PC-3 (cell line): ENCODE measurements at places on chromosomes 1 and 21. TPM values are rescaled to one million over a fixed set of nuclear protein-coding genes. Genes with fewer than 3 reads are reported as not detected.

Gene ANKRD13C
- total RNA-seq, result 38.0 and 41.5 TPM in 2 replicates

Gene CLDN19
- total RNA-seq, result 0.17 TPM in 1 of 2 replicates, not detected in the other

Gene BRDT
- total RNA-seq, result not detected in 2 replicates

Gene SLC5A9
- not detected in 2 replicates for total RNA-seq

Gene LAMB3
- total RNA-seq, result 473 and 650 TPM in 2 replicates

Gene SLC9C2
- not detected in 2 replicates for total RNA-seq

Gene ATF3
- 275 and 335 TPM in 2 replicates for total RNA-seq

Gene IL20
- not detected in 2 replicates for total RNA-seq

Gene BATF3
- total RNA-seq, result 4.3 and 5.5 TPM in 2 replicates

Gene DNAJC6
- 3.0 and 7.3 TPM in 2 replicates for total RNA-seq

Gene ZNF683
- total RNA-seq, result not detected in 2 replicates

DNA sequence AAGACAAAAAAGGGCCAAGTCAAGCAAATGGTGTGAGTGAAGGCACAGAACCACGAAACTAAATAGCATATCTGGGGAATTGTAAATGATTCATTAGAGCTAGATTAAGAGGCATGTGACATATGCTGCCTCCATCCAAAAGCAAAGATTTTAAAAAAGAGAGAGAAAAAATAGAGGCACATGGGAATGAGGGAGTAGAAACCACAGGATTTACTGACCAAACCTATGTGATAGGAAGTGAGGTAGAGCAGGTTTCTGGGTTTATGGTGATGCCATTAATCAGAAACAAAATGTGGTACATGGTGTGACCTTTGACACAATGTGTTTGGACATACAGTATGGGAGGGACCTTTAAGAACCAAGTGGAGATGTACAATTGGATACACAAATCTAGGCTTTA, 13.6 kb downstream of the C1orf52 start:
- no peak overlapping the region for H3K4me3 ChIP-seq
- no peaks in the 10 kb centered on the region for H3K27me3 ChIP-seq
- H3K4me1 ChIP-seq, result peaks cover 17% of the 10 kb centered on the region
- peaks cover 11% of the 10 kb centered on the region for H3K36me3 ChIP-seq
- no peak for DNase-seq

DNA sequence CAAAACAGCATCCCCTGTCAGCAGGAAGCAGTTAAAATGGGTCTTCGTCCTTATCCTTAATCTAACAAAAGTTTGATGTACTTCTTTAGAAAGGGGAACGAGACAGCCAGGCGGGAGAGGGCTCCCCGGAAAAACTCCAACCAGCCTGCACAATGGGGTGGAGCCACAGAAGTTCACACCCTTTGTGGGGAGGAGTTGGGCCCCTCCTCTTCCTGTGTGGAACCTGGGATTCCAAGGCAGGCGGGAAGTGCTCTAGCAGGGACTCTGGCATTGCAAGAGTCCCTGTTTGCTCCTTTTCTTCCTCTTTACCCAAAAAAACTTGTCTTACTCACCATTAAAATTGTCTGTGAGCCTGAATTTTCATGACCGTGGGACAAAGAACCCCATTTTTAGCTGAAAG, 47.7 kb downstream of the FCRL5 start:
- H3K4me3 ChIP-seq, result no peak overlapping the region
- H3K27me3 ChIP-seq, result peaks cover 39% of the 10 kb centered on the region
- no peak overlapping the region for H3K27ac ChIP-seq
- no peaks in the 10 kb centered on the region for H3K36me3 ChIP-seq
- no peak for DNase-seq

DNA sequence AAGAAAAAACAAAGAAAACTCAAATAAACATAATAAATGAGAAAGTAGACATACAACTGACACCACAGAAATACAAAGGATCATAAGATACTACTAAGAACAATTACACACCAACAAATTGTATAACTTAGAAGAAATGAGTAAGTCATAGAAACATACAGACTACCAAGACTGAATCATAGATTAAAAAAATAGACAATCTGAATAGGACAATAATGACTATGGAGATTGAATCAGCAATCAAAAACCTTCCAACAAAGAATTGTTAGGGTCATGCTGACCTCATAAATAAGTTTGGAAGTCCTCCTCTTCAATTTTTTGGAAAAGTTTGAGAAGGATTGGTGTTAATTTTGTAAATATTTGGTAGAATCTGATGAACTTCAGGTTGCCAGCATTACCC, 159.0 kb downstream of the PTBP2 start:
- H3K27me3 ChIP-seq, result no peaks in the 10 kb centered on the region
- DNase-seq, result no peak
- H3K36me3 ChIP-seq, result no peaks in the 10 kb centered on the region
- H3K27ac ChIP-seq, result no peak overlapping the region

GRCh38 chr1:226496453-226497015, 52.0 kb upstream of the STUM start:
- no peak overlapping the region for H3K4me3 ChIP-seq
- no peaks in the 10 kb centered on the region for H3K36me3 ChIP-seq
- H3K27me3 ChIP-seq, result peaks cover 1% of the 10 kb centered on the region; the same call in 1 of the 2 replicates
- H3K4me1 ChIP-seq, result peaks cover 7% of the 10 kb centered on the region; the same call in 1 of the 2 replicates

- H3K27me3 ChIP-seq, result no peaks in the 10 kb centered on the region
- no peak overlapping the region for H3K4me3 ChIP-seq
Observed at GRCh38 chr1:224045556-224045955, 68.4 kb upstream of the FBXO28 start.

DNA sequence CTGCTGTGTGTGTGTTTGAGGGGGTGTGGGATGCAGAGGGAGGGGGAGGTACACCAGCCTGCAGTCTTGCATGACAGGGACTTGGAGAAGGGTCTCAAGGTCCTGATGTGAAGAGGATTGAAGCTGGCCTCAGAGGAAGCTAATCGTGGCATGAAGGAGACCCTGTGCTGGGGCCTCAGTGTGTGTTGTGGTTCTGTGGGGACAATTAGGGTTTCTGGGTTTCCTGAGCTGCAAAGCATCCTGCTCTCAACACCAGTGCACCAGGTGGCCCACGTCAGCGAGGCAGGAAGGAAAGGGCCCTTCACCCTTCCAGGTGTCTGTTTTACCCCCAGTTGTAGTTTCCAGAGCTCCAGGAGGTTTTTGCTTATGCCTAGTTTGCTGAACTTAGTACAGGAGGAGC, 52.8 kb downstream of the TENT5C start:
- H3K4me3 ChIP-seq, result no peak overlapping the region
- H3K4me1 ChIP-seq, result peaks cover 34% of the 10 kb centered on the region
- no peak for DNase-seq
- H3K27me3 ChIP-seq, result no peaks in the 10 kb centered on the region

DNA sequence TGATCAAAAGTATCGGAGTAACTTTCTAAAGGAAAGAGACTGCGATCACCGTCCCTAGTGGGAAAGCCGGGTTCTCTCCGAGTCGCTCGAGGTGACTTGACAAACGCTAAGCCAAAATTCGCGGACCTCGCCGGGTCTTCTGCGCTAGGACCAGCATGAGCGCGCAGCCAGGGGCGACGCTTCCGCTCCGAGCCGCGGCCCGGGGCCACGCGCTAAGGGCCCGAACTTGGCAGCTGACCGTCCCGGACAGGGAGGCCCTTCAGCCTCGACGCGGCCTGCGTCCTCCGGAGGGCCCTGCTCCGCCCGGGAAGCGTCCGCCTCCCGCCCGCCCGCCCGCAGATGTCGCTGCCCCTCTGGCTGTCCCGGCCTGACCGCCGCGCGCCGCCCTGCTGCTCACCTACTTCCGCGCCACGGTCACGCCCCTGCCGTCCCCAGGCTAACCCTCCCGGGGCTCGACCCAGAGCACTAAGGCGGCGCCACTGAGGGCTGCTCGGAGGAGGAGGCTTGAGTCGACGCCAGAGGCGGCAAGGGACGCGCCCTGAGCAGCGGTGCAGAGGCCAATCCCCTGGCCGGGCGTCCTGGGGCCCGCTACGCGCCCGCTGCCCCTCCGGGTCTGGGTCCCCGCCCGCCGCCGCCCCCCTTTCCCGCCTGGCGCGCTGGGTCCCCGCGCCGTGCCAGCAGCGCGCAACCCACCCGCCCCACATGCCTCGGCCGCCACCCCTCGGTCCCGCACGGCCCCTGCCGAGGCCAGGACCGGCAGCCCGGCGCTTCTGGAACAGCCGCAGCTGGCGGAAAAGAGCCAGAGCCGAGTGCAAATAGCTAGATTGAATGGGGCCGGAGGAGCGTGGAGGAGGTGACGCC, 896 bp upstream of the DUSP10 start:
- peak overlapping the region; percentile 85 for H3K27ac ChIP-seq
- H3K4me3 ChIP-seq, result peak overlapping the region; percentile 89
- H3K27me3 ChIP-seq, result no peaks in the 10 kb centered on the region
- peak; percentile 77 for DNase-seq

- H3K27ac ChIP-seq, result no peak overlapping the region
- H3K36me3 ChIP-seq, result no peaks in the 10 kb centered on the region
- no peak for DNase-seq
- no peaks in the 10 kb centered on the region for H3K27me3 ChIP-seq
- H3K4me3 ChIP-seq, result no peak overlapping the region
- H3K4me1 ChIP-seq, result peaks cover 9% of the 10 kb centered on the region
Observed at GRCh38 chr1:191629836-191630235, 528.4 kb upstream of the RGS18 start.

DNA sequence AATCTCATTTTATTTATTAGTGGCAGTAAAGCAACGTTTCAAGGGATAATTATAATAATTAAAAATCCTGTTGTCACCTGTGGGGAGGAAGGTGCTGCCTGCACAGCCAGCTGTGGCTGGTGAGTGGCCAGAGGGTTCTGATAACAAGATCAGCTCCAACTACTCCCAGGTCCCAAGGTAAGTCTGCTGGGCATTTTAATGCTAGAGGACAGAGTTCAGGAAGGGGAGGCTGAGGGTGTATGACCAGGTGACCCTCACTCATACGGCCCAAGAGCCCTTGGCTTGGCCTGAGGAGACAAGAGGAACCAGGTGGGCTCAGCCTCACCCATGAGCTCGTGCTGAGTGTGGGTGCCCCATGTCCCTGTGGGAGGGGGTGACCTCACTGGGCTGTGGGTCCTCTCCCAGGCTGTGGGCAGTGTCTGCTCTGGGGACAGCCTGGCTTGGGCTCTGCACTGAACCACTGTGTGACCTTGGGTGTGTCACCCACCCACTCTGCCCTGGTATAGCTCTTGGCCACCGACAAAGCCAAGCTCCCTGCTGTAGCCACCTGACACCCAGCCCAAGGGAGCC, 223.8 kb downstream of the PTPRU start:
- no peak for DNase-seq
- peaks cover 9% of the 10 kb centered on the region; the same call in 1 of the 2 replicates for H3K27me3 ChIP-seq
- H3K4me3 ChIP-seq, result no peak overlapping the region
- no peaks in the 10 kb centered on the region for H3K36me3 ChIP-seq

DNA sequence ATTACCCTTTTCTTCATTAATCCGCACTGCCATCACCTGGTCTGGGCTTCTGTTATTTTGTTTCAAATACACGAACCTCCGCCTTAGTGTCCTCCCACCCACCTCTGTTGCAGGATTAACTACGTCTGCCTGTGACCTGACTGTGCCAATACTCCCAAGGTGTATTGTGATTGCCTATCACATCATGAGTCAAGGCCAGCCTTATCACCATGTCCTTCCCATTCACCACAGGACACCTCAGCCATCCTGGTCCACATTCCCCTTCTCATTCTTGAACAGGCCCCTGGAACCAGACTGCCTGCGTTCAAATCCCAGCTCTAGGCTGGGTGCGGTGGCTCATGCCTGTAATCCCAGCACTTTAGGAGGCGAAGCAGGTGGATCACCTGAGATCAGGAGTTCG, 14.4 kb downstream of the F11R start:
- H3K4me1 ChIP-seq, result no peaks in the 10 kb centered on the region
- no peak overlapping the region for H3K27ac ChIP-seq
- DNase-seq, result no peak

GRCh38 chr1:85295006-85295431, 18.6 kb upstream of the BCL10 start:
- no peaks in the 10 kb centered on the region for H3K36me3 ChIP-seq
- no peak overlapping the region for H3K4me3 ChIP-seq
- peak; percentile 98 for DNase-seq
- peak overlapping the region; percentile 93 for H3K27ac ChIP-seq
- H3K27me3 ChIP-seq, result no peaks in the 10 kb centered on the region

DNA sequence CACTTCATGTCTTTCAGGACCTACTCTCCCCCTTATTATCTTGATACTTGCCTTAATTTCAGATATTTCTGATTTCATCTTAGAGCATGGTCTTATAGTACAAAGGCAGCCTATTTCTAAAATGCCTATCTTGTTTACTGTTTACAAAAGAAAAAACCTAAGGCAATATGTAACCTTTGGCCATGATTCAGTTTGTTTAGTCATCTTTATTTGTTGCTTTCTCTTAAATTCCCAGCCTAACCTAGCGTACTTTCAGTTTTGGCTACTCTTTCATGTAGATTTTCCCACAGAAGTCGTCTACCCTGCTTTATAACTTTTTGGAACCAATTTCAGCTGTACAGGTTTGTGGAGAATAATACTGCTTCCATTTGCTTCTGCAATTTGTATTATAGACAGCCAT, 81.8 kb downstream of the KIF1B start:
- H3K4me3 ChIP-seq, result no peak overlapping the region
- H3K27ac ChIP-seq, result peak overlapping the region; percentile 36; the same call in 1 of the 2 replicates
- H3K27me3 ChIP-seq, result no peaks in the 10 kb centered on the region
- peaks cover 24% of the 10 kb centered on the region; the same call in 1 of the 2 replicates for H3K36me3 ChIP-seq
- DNase-seq, result peak; percentile 44

- H3K27me3 ChIP-seq, result no peaks in the 10 kb centered on the region
- H3K4me3 ChIP-seq, result no peak overlapping the region
Observed at GRCh38 chr21:34205811-34206571, 132.6 kb downstream of the MRPS6 start.

DNA sequence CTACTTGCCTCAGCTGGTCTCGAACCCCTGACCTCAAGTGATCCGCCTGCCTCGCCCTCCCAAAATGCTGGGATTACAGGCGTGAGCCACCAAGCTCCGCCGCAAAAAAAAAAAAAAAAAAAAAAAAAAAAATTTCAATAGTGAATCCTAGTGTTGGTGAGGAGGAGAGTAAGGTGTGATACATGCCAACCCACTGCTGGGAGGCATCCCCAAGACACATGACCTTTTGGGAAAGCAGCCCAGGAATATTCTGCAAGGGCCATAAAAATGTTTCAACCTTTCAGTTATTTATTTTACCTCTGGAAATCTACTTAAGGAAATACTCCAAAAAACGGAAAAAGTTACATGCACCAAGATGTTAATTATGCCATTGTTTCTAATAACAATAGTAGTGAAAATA, 69.0 kb downstream of the ITPKB start:
- peaks cover 4% of the 10 kb centered on the region for H3K4me1 ChIP-seq
- H3K4me3 ChIP-seq, result no peak overlapping the region
- no peak overlapping the region for H3K27ac ChIP-seq
- H3K36me3 ChIP-seq, result no peaks in the 10 kb centered on the region

- no peaks in the 10 kb centered on the region for H3K4me1 ChIP-seq
- no peak overlapping the region for H3K27ac ChIP-seq
- peaks cover 60% of the 10 kb centered on the region for H3K27me3 ChIP-seq
- DNase-seq, result peak; percentile 44
Observed at GRCh38 chr1:29912425-29912824, 676.1 kb downstream of the PTPRU start.

- no peak overlapping the region for H3K4me3 ChIP-seq
- no peaks in the 10 kb centered on the region for H3K4me1 ChIP-seq
- H3K27me3 ChIP-seq, result no peaks in the 10 kb centered on the region
- no peak for DNase-seq
- H3K36me3 ChIP-seq, result no peaks in the 10 kb centered on the region
- no peak overlapping the region for H3K27ac ChIP-seq
Observed at GRCh38 chr1:119840745-119841144, 29.5 kb upstream of the REG4 start.
